ENCODE measurements at places on chromosomes 2 and 18.

- no peak overlapping the region for H3K27ac ChIP-seq
- no peaks in the 10 kb centered on the region for H3K36me3 ChIP-seq
- no peak overlapping the region for H3K4me3 ChIP-seq
- no peaks in the 10 kb centered on the region for H3K4me1 ChIP-seq
- H3K27me3 ChIP-seq: peaks cover 6% of the 10 kb centered on the region
- no peak for DNase-seq
Measured at GRCh38 chr2:11144738-11145079, 10.6 kb upstream of the SLC66A3 start.

DNA sequence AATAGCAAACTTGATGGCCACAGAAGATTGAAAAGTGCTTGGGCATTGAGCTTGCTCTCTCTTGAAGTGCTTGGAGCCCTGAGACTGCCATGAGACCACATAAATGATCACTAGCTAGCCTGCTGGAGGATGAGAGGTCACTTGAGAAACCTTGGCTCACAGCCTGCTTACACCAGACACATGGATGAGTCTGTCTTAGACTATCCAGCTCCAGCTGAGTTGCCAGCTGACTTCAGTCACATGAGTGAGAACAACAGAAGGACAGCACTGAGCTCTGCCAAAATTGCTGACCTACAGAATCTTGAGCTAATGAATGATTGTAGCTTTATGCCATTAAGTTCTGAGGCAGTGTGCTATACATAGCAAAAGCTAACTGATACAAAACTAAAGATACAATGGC lies 18.1 kb downstream of the NABP1 start:
- H3K36me3 ChIP-seq: no peaks in the 10 kb centered on the region
- H3K27ac ChIP-seq: no peak overlapping the region
- DNase-seq: peak; percentile 90
- no peaks in the 10 kb centered on the region for H3K27me3 ChIP-seq

DNA sequence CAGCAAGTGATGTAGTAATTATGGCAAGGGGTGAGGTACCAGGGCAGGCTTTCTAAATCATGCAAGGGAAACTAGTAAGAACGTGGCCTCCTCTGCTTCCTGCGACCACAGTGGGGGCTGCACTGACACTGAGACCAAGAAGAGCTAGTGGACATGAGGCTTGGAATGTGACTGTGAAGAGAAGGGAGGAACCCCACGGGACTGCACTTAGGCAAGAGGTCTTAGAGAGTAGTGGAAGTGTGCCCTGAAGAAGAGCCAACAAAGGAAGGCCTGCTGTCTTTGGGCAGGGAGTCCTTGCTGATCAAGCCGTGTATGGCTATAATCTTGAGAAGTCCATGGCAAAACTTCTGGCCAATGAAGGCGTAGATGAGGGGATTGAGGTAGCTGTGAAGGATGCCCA lies 8.9 kb upstream of the RUFY4 start:
- DNase-seq: no peak
- H3K4me1 ChIP-seq: no peaks in the 10 kb centered on the region

DNA sequence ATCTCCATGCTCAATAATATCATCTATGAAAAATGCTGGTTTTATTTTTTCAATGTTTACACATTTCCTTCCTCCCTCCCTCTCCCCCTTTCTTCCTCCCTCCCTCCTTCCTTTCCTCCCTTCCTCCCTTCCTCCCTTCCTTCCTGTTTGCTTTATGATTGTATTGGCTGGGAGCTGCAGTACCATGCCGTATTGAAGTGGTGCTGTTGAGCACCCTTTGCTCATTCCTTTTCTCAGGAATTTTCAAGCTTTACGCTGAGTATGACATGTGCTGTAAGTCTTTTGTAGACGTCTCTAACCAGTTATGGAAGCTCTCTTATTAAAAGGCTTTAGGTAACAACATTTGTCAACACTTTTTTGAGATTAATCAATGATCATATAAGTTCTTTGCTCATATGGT lies 100.4 kb downstream of the SNTG2 start:
- H3K27me3 ChIP-seq: no peaks in the 10 kb centered on the region
- H3K36me3 ChIP-seq: no peaks in the 10 kb centered on the region
- no peak overlapping the region for H3K27ac ChIP-seq
- DNase-seq: peak; percentile 9

- no peaks in the 10 kb centered on the region for H3K36me3 ChIP-seq
- no peaks in the 10 kb centered on the region for H3K27me3 ChIP-seq
- no peaks in the 10 kb centered on the region for H3K4me1 ChIP-seq
- DNase-seq: no peak
- H3K4me3 ChIP-seq: no peak overlapping the region
Measured at GRCh38 chr18:67995769-67996168, 479.2 kb upstream of the DSEL start.

DNA sequence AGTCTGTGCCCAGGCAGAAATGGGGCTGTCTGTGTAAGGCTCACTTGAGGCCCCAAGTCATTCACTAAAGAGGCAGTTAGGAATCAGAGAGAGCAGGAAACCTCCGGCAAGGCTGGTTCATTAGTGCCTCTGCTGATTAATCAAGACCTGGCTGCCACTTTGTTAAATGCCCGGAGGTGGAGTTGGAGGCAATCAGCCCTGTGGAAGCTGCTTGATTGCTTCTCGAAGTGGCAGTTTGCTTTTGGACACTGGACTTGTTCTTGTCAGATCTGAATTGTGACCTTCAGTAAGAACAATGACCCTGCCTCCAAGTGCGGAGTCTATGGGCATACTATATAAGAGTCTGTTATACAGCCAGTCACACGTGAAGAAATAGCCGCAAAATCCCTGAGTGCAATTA lies 183.9 kb upstream of the LINC00305 start:
- no peak for DNase-seq
- H3K4me1 ChIP-seq: no peaks in the 10 kb centered on the region
- peak overlapping the region; percentile 13 for H3K27ac ChIP-seq
- no peaks in the 10 kb centered on the region for H3K27me3 ChIP-seq
- no peak overlapping the region for H3K4me3 ChIP-seq

DNA sequence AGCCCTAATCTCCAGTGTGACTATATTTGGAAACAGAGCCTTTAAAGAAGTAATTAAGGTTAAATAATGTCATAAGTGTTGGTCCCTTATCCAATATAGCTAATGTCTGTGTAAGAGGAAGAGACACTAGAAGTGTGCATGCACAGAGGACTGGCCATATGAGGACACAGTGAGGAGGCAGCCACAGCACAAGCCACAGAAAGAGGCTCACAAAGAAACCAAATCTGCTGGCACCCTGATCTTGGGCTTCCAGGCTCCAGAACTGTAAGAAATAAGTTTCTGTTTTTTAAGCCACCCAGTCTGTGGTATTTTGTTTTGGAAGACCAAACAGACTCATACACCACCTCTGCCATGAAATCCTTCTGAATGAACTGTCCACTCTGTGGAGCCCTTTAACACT lies 186.4 kb upstream of the SLC39A10 start:
- DNase-seq: no peak
- H3K27me3 ChIP-seq: no peaks in the 10 kb centered on the region
- H3K36me3 ChIP-seq: no peaks in the 10 kb centered on the region
- no peak overlapping the region for H3K27ac ChIP-seq
- no peak overlapping the region for H3K4me3 ChIP-seq

- no peak for DNase-seq
- H3K27ac ChIP-seq: no peak overlapping the region
- H3K4me1 ChIP-seq: peaks cover 20% of the 10 kb centered on the region
Measured at GRCh38 chr2:8149007-8149405, 532.9 kb upstream of the ID2 start.

- no peak overlapping the region for H3K4me3 ChIP-seq
- H3K36me3 ChIP-seq: no peaks in the 10 kb centered on the region
Measured at GRCh38 chr2:42925742-42926433, 133.5 kb upstream of the HAAO start.

- H3K36me3 ChIP-seq: no peaks in the 10 kb centered on the region
- H3K4me1 ChIP-seq: no peaks in the 10 kb centered on the region
- DNase-seq: no peak
- no peaks in the 10 kb centered on the region for H3K27me3 ChIP-seq
- no peak overlapping the region for H3K27ac ChIP-seq
- H3K4me3 ChIP-seq: no peak overlapping the region
Measured at GRCh38 chr18:68172842-68173549, 541.9 kb downstream of the TMX3 start.

GRCh38 chr2:139098961-139099360 lies 318.8 kb upstream of the NXPH2 start:
- H3K36me3 ChIP-seq: no peaks in the 10 kb centered on the region
- H3K27ac ChIP-seq: no peak overlapping the region
- DNase-seq: no peak
- no peak overlapping the region for H3K4me3 ChIP-seq

- no peaks in the 10 kb centered on the region for H3K36me3 ChIP-seq
- H3K4me3 ChIP-seq: no peak overlapping the region
- DNase-seq: no peak
- H3K27ac ChIP-seq: no peak overlapping the region
- H3K4me1 ChIP-seq: no peaks in the 10 kb centered on the region
- H3K27me3 ChIP-seq: no peaks in the 10 kb centered on the region
Measured at GRCh38 chr2:134906726-134907125, 11.9 kb upstream of the CCNT2 start.

DNA sequence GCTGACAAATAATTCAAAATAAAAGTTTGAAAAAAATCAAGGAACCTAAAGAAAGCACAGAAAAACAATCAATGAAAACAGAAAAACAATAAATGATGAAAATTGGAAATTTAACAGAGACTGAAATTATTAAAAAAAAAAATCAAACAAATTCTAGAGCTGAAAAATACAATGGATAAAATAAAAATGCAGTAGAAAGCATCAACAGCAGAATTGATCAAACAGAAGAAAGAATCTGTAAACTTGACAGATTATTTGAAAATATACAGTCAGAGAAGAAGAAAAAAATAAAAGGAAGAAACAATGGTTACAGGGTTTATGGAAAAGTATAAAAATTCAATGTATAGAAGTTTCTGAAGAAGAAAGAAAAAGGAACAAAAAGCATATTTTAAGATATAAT lies 16.2 kb downstream of the SERPINB4 start:
- H3K4me1 ChIP-seq: no peaks in the 10 kb centered on the region
- H3K27ac ChIP-seq: no peak overlapping the region
- H3K4me3 ChIP-seq: no peak overlapping the region

- DNase-seq: peak; percentile 87
- peaks cover 15% of the 10 kb centered on the region for H3K36me3 ChIP-seq
- peaks cover 47% of the 10 kb centered on the region for H3K4me1 ChIP-seq
- peak overlapping the region; percentile 77 for H3K27ac ChIP-seq
- H3K27me3 ChIP-seq: no peaks in the 10 kb centered on the region
- no peak overlapping the region for H3K4me3 ChIP-seq
Measured at GRCh38 chr2:69143748-69144360, 130.9 kb downstream of the ANTXR1 start.

DNA sequence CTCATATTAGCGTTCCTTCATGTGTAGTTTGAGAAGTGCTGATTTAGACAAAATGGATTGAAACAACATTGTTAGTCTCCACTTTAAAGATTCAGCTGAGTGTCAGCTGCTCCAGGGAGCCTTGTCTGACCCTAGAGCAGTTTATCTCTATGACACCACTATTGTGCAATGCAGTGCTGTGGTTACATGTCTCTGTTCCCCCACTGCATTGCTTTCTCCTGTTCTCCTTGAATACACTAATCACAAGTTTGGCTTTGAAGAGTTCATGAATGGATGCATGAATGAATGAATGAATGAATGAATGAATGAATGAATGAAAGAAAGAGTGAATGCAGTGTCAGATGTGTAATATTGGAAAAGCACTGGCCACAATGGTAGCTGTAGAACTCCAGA lies 38.3 kb downstream of the GCG start:
- no peaks in the 10 kb centered on the region for H3K36me3 ChIP-seq
- peak; percentile 48 for DNase-seq
- no peak overlapping the region for H3K4me3 ChIP-seq
- H3K27ac ChIP-seq: no peak overlapping the region
- H3K4me1 ChIP-seq: no peaks in the 10 kb centered on the region
- no peaks in the 10 kb centered on the region for H3K27me3 ChIP-seq

DNA sequence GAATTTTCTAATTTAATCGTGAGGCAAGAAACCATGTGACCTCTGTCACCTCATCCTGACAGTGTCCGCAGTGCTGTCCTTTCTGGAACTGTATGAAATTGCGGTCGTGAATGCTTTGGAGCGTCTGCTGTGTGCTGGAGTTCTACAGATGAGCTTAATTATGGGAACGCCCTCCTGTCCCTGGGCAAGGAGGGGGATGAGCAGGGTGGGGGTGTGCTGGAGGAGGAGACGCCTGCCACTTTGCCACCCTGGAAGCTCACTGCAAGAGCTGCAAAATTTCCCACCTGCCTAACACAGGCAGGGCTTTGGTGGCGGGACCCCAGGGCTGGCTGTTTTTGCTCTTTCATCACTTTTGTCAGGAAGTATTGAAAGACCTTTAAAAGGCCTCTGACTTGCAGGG lies 6.5 kb downstream of the LPIN1 start:
- no peaks in the 10 kb centered on the region for H3K27me3 ChIP-seq
- peaks cover 32% of the 10 kb centered on the region for H3K4me1 ChIP-seq
- no peaks in the 10 kb centered on the region for H3K36me3 ChIP-seq
- peak overlapping the region; percentile 35 for H3K27ac ChIP-seq
- DNase-seq: no peak
- H3K4me3 ChIP-seq: no peak overlapping the region

DNA sequence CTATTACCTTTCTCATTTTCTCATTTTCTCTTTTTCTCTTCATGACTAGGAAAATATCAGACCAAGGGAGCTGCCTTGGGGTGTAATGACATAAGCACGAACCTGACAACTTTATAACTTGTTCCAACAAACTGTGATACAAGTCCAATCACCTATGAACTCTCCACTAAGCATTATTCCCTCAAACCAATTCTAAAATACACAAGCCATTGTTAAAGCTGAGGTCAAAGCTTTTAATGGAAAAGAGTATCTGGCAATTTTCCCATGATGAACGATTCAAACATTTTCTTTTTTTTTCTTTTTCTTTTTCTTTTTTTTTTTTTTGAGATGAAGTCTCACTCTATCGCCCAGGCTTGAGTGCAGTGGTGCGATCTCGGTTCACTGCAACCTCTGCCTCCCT lies 48.4 kb upstream of the NARS1 start:
- no peaks in the 10 kb centered on the region for H3K4me1 ChIP-seq
- no peak overlapping the region for H3K27ac ChIP-seq
- no peak for DNase-seq
- no peaks in the 10 kb centered on the region for H3K27me3 ChIP-seq
- no peak overlapping the region for H3K4me3 ChIP-seq
- peaks cover 6% of the 10 kb centered on the region for H3K36me3 ChIP-seq
